ENCODE measurements at places on chromosomes 2 and 18.

GRCh38 chr2:234932591-234933168, 19.1 kb upstream of the SH3BP4 start:
- no peak for DNase-seq

DNA sequence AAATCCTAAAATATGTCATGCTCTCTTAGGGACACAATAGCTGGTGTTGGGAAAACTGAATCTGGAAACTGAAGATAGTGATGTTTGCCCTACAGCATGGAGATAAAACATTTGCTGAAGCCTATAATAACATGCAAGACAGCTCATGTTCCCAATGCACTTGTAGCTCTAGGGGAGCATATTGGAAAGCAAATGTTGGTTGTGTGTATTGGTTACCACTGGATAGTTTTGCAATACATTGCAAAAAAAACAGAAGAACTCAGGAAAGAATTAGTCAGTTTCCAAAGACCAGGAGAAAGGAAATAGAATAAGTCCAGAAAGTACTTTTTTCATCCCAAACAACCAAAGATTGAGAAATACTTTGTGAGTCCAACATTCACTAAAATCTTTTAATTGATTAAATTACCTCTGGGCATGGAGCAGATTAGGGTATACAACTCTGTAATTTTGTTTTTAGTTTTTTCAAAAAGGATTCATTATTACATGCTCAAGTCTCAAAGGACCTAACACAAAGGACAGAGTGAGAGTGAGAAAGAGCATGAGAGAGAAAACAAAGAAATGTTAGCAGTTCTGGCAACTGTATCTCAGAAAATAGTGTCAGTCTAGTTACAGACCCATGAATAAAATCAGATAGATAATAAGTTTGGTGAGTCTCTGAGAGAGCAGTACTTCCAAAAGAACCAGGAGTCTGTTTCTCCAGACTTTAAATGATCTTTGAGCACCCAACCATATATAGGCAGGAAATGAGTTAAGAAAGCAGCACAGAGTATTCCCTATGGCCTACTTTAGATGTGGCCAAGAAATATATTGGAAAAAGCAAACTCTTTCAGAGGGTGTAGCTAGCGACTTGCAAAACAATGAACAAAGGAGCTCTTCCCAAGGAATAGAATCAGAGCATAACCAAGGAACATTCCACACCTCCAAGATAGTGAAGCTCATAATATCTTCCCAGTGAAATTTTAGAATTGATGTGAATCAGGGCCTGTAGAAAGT, 36.6 kb upstream of the COL3A1 start:
- DNase-seq: no peak

DNA sequence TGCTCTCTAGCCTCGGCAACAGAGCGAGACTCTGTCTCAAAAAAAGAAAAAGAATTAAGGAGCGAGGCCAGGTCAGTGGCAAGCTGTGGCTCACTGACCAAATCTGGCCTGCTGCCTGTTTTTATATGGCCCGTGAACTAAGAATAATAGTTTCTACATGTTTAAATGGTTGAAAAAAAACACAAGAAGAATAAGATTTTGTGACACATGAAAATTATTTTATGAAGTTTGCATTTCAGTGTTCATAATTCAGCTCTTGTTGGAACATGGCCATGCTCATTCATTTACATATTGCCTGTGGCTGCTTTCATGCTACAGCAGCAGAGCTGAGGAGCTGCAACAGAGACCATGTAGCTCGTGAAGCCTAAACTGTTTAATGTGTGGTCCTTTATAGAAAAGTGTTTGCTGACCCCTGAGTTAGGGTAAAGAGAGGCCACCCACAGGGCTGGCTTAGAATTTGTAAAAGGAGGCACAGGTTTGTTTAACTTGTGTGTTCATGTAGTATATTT, 59.5 kb downstream of the MFSD6 start:
- no peak for DNase-seq

DNA sequence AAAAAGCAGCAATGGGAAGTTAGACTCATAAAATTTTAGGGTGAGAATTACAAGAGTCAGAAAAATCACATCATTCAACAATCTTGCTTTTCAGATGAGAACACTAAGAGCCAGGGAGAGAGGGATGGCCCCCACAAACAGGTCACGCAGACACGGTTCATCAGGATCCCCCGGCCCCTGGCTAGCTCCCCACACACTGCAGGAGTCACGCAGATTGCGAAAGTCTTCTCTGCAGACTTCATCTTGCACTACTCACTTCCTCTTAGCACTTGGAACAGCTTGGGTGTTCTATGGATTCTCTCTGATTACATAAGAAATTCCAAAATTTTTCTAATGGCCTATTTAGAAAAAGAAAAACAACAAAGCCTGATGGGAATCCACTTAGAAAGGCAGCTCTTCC, 21.6 kb upstream of the SULT1C2 start:
- DNase-seq: no peak

DNA sequence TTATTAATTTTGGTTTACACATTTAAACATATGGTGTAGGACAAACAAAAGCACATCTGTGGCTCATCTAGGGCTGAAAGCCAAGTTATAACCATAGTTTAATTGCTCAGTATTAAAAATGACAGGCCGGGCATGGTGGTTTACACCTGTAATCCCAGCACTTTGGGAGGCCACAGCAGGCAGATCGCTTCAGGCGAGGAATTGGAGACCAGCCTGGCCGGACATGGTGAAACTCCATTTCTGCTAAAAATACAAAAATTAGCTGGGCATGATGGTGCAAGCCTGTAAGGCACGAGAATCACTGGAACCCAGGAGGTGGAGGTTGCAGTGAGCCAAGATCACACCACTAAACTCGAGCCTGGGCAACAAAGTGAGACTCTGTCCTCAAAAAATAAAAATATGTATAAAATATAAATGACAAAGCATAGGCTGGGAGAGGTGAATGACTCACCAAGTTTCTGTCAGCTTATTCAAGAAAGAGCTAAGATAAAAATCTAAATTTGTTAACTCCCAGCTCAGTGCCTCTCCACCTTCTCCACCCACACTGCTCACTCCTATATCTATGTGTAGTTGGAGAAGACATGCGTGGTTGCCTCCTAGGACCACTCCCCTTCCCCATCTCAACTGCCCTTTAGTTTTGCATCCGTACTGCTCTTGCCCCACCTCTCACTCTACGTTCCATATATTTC, 79.2 kb upstream of the PID1 start:
- no peak for DNase-seq

DNA sequence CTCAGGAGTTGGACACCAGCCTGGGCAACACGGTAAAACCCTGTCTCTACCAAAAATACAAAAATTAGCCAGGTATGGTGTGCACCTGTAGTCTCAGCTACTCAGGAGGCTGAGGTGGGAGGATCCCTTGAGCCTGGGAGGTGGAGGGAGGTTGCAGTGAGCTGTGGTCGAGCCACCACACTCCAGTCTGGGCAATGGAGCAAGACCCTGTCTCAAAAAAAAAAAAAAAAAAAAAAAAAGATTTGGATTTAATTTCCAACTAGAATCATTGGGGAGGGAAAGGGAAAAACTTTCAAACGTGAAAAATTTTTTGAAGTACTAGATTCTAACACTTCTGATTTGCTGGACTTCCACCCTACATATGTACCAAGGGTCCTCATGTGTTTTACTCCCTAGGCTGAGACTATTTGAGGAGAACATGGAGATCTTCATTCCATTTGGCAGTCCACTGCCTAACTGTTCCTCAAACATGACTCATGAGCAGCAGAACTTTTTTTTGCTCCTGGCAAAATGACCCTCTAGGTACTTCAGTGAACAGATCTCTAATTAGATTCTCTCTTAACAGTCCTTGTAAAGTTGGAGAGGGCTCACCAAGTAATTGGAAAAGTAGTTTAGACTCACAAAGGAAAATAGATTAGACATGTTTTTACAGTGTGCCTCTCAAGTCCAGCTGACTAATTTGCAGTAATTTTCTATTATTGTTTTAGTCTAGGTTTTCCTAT, 267.6 kb downstream of the METTL4 start:
- peak; percentile 6 for DNase-seq

DNA sequence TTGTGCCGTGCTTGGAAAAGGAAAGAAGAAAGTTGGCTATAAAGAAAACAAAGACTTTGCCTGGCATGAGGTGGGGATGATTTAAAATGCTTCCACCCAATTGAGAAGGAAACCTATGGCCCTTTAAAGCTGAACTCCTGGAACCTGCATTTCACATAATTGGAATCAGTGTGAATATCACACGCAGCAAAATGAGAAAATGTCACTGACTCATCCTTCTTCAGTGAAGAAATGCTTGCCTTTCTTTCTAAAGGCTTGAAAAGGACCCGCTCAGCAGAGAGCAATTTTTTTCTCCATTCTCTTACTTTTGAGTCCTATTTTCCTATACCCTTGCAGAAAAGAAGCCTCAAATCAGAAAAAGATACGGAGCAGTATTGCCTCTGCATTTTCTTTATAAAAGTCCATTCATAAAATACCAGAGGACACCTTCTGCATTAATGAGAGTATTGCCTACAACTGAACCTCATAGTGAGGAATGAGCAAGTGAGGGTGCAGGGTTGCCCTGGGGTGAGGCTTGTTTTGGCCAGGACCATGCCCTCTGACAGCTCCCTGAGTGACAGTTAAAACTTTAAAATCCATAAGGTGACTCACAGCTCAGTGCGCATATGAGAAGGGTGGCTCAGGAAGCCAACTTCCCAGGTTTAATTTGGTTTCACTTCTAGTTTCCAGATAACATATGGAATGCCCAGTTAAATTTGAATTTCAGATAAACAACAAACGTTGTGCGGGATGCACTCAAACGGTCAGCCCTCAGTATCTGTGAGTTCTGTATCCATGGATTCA, 191.9 kb upstream of the GYPC start:
- no peak for DNase-seq

DNA sequence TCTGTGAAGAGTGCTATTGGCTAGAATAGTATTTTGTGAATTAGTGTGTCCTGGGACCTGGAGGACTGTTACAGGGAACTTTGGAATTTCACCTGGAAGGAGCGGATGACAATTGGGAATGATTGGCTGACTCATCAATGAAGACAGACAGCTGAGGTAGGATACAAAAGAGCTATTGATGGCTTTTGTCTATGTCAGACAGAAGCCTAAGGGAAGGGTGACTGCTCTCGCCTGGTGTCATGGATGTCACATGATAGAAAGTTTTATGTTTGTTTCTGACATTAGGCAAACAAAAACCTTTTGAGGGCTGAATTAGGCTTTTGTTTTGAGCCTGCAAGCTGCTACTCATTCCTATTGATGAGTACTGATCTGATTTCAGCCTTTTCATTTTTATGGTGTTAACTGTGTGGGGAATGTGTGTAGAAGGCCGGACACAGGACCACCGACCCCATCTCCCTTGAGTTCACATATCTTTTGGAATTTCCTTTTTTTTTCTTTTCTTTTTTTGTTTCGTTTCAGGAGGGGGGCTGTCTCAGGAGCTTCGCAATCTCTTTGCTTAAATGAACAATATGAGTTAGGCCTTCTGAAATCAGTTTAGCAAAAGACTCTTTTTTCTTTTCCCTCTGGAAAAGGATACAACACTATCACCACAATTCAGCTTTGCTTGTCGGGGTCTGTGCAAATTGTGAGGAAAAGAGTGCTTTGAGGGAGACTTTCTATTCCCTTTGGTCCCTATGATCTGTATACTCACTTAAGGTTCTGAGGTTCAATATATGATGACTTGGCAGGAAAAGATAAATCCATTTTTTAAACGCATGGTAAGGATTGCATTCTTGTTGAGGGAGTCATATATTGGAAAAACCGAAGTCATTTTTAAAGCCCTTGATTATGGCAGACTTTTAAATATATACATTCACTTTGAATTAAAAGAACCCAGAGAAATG, 207.9 kb upstream of the FIGN start:
- DNase-seq: no peak

DNA sequence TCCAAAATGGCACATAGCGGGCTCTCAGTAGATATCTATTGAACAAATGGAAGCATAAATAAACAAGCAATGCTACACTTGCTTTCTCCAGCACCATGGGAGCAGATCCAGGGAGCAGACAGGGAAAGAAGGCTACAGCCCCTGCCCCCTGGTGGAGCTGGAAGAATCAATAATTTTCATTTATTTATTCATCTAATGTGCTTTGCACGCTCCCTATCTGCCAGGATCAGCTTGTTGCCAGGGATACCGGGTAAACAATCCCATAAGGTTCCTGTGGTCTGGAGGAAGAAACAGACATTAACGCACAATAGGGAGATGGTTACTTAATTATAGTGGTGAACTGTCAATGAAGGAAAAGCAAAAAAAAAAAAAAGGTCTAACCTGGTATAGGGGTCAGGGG, 40.1 kb upstream of the CLASP1 start:
- DNase-seq: no peak

DNA sequence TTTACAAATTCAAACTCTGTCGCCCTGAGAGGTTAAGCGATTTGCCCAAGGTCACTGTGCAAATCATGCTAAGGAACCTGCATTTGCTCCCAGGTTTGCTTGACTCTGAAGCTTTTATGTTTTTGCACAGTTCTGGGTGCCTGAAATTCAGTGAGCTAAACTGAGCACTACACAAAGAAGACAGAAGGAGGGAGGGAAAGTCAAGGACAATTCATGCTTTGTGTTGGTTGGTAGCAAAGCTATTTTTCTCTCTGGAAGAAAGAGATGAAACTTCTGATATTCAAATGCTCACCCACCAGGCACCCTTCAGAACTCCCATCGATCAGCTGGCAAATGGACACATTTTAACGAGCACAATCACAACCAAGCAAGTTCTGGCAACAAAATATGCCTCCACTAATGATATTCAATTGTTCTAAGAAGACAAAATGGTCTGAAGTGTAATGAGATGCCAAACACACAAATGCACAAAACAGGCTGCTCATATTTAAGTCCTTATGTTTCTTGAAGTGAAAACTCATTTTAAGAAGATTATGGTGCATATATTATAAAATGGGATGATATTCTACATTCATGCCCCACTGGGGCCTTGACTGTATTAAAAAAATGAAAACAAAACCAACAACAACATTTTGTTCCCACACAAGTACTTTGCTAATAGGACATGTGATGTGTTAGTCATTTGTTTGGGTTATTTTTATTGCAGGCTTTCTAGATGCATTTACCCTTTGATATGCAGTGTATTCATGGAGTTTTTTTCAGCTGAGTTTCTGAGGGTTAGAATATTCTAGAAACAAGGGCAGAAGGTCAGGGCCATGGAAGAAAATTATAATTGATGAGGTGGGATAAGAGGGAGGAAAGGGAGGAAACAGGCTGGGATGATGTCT, 445.6 kb upstream of the CELF4 start:
- no peak for DNase-seq

DNA sequence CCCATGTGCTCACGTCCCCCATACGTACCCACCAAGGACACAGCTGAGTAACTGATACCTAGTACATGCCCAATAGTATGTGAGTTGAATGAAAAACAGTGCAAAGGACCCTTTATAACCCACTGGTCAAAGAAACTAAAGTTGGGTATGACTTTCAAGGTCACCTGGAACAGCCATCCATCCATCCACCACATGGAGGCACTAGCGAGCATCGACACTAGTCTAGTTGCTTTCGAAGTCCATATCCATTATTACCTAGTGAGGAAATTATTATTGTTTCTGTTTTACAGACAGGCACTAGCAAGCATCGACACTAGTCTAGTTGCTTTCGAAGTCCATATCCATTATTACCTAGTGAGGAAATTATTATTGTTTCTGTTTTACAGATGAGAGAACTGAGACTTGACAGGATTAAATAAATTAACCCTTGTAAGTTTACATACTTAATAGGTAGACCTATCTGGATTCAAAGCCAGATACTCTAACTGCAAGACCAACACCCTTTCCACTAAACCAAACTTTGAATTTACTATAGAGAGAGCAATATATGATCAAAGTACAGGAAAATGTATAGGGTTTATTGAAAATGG, 233.7 kb downstream of the METTL4 start:
- DNase-seq: no peak

- no peak for DNase-seq
These were observed 171.3 kb downstream of the THADA start for GRCh38 chr2:43424262-43425207.

All from LoVo (cell line).